ENCODE measurements at places on chromosomes 12 and 14. TPM values are rescaled to one million over a fixed set of nuclear protein-coding genes. Genes with fewer than 3 reads are reported as not detected.

The TAS2R14 gene
- total RNA-seq: 5.9 TPM

- DNase-seq: no peak
These were observed 342.2 kb downstream of the ETNK1 start for GRCh38 chr12:22967171-22967570.

The GLT8D2 gene
- total RNA-seq: 8.5 TPM

GRCh38 chr12:27572486-27573255 is 48.7 kb downstream of the PPFIBP1 start:
- no peak for DNase-seq

The NUAK1 gene
- total RNA-seq: 16.9 TPM

DNA sequence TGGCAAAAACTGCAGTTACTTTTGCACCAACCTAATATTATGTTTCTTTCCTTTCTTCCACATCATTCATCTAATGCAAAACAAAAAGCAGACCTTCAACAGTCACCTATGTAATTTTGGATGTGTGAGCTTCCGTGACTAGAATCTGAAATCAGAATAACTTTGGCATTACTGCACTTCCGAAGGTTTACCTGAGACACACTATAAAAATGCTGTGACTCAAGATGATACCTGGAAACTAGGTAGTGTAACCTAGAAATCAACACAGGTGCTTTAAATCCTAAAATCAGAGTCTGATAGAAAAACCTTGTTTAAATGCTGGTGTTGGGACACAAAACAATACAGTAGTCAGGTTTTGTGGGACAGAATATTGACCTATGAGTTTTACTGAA is 2.2 kb downstream of the BTBD7 start:
- no peak for DNase-seq

- DNase-seq: no peak
These were observed 347.2 kb downstream of the CCDC91 start for GRCh38 chr12:28537474-28537873.

DNA sequence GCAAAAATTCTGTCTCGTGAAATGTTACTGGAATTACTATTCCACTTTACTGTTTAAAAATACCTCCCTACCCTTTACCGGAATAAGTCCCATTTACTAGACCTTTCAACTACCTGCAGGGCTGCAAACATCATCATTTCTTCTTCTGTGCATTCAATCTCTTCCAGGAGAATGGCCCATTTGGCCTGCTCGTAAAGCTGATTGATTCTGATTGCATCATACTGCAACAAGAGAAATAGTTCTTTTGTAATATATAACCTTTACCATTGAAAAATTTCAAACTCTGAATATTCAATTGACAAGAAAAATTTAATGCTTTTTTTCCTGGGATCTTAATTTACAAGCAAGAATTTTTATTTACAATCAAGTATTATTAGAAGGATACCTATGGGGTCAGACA is 72.4 kb downstream of the FERMT2 start:
- DNase-seq: no peak

- peak; percentile 69 for DNase-seq
These were observed 10.1 kb upstream of the SPATS2 start for GRCh38 chr12:49357103-49357678.

DNA sequence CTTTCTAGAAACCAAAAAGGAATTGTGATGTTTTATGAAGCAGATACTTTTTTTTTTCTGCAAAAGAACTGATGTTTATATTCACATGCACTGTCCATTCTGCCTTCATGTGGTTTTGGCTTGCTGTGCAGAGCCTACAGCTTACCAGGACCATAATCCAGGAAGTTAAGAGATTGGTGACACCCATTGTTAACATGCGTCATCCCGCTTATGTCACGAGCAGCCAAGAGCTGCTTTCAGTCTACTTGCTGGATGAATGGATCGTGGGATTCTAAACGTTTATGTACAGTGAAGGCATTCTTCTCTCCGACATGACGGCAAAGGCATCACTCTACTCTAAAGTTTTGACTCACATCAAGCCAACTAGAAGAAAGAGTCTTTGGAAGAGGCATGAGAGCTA is 76.6 kb downstream of the PAX9 start:
- no peak for DNase-seq

- DNase-seq: no peak
These were observed 7.4 kb downstream of the RBP5 start for GRCh38 chr12:7121324-7121723.

DNA sequence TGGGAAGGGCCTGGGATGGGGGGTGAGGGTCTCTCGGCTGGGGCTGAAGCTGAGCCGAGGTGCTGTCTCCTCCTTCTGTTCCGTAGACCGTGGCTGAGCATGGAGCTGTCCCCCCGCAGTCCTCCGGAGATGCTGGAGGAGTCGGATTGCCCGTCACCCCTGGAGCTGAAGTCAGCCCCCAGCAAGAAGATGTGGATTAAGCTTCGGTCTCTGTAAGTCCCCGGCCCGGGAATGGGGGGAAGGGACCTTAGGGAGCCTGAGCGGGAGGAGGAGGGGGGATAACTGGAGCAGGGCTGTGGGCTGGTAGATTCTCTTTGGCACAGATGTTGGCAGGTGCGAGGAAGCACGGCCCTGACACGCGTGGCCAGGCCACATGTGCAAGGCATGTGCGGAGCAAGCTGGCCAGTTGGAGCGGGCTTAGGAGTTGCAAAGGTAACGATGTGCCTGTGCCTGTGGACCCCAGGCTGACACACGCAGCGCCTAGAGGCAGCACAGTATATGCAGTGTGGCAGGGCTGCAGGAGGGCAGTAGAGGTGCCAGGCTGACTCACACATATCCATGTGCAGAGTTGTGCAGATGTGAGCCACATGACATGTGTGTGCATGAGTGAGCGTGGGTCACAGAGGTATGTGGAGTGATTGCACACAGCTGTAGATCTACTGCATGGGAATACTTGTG is 512 bp downstream of the PDE1B start:
- peak; percentile 72 for DNase-seq

GRCh38 chr12:69837657-69838415 is 12.8 kb downstream of the MYRFL start:
- DNase-seq: no peak

DNA sequence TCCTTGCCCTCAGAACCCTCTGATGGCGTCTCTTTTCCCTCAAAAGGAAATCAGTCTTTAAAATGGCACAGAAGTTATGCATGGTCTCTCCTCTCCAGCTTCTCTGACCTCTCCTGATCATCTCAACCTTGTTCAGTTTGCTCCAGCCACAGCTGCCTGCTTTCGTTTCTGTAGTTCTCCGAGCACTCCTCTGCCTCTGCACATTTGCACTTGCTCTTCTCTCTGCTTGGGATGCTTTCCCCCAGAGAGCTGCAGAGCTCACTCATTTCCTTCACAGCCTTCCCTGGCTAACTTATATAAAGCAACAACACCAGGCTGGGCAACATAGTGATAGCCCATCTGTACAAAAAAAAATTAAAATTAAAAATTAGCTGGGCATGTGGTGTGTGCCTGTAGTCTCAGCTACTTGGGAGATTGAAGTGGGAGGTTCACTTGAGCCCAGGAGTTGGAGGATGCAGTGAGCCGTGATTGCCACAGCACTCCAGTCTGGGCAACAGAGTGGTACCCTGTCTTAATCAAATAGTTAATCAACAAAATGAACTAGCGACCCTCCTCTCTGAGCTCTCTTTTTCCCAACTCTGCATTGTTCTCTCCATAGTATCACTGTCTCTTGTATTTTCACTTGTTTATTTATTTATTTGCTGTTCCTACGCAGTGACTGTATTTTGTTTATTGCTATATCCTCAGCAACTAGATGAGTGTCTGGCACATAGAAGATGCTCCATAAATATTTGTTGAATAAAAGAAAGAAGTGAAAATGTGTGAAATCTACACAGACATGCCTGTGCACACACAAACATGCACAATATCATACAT is 37.7 kb downstream of the PPFIBP1 start:
- DNase-seq: no peak

DNA sequence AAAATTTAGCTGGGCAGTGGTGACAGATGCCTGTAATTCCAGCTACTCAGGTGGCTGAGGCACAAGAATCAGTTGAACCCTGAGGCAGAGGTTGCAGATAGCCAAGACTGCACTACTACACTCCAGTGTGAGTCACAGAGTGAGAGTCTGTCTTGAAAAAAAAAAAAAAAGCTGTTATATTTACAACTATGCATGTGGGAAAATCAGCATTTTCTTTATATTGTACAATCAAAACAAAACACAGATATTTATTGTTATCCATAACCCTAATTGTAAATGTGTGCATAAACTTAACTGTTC is 12.5 kb downstream of the C1R start:
- DNase-seq: no peak

DNA sequence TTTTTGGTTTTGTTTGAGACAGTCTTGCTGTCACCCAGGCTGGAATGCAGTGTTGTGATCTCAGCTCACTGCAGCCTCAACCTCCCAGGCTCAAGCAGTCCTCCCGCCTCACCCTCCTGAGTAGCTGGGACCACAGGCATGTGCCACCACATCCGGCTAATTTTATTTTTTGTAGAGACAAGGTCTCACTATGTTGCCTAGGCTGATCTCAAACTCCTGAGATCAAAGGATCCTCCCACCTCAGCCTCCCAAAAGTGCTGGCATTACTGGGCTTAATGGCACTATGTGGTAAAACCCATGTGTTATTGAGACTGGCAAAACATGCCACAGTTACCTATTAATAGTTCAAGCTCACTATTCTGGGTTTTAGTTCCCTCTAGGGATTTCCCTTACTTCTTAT is 51.2 kb upstream of the KCNH3 start:
- no peak for DNase-seq

- DNase-seq: no peak
These were observed 597.1 kb downstream of the RPL10L start for GRCh38 chr14:46054526-46054925.

GRCh38 chr14:68801631-68802030 is 8.8 kb upstream of the ZFP36L1 start:
- DNase-seq: no peak

DNA sequence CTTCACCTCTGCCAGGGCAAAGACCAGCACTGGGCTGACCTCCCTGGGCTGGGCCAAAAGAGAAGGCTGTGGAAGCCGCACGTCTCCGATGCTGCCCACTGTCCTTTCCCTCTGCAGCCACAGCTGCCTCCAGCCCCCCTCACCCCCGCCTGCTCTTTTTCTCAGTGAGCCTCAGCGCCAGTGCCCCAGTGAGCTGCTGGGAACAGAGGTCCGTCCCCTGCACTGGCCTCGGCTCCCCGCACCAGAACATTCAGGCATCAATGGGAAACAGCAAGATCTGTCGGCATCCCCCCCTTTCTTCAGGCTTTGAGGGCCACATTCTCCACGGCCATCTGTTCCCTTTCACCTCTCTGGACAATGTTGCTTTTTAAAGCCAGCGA is 398.1 kb downstream of the ZFP36L1 start:
- DNase-seq: peak; percentile 50

GRCh38 chr12:4762773-4763172 is 42.6 kb downstream of the GALNT8 start:
- DNase-seq: no peak

DNA sequence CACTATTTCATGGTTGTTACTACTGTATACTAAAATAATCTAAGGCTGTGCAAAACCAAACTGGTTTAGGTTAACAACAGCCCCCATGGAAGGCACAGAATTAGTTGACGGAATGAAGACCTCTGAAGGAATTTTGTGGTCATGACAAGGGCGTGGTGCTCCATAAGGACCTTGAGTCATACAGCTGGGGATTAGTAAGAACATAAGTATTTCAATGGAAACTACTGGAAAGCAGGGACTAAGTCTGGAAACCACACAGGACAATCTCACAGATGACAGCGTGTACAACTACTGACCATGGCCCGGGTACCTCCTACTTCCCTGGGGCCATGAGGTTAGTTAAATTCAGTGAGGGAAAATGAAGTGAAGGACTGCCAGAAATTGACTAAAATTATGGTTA is 98.5 kb upstream of the PLEKHA5 start:
- no peak for DNase-seq

The KRT8 gene
- total RNA-seq: 250 TPM

DNA sequence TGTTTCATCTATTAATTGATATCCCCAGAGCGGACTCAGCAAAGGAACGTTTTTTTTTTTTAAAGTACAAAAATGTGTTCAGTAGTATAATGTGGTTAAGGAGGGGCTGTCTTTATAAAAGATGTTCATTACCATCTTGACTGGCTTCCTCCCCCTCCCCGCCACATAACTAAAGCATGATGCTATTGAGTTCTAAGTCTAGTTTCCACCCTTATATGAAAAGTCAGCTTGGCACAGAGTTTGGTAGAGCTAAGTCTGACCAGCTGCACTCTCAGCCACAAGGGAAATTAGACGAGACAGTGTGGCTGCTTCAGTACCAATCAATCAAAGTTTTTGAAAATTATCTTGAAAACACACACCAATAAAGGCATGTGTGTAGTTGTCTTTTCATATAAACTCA is 1.9 kb upstream of the MYBPC1 start:
- DNase-seq: no peak

GRCh38 chr14:23248601-23249000 is 10.9 kb downstream of the RNF212B start:
- no peak for DNase-seq

DNA sequence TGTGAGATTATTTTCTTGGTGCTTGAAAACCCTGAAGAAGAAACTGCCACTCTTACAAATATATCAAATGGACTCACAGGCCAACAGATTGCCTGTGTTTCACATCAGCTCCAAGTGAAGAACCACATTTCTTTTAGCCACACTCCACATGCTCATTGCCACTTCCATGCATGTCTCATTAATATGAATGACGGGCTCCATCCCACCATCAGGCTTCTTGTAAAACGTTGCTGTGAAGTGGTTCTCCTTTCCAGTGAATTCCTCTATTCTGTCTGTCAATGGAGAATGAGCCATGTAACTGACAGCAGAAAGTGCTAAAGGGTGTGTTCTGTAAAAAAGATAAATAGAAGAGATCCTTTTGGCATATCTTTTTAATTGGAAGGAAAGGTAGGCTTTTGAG is 188.2 kb upstream of the RMST start:
- DNase-seq: no peak

DNA sequence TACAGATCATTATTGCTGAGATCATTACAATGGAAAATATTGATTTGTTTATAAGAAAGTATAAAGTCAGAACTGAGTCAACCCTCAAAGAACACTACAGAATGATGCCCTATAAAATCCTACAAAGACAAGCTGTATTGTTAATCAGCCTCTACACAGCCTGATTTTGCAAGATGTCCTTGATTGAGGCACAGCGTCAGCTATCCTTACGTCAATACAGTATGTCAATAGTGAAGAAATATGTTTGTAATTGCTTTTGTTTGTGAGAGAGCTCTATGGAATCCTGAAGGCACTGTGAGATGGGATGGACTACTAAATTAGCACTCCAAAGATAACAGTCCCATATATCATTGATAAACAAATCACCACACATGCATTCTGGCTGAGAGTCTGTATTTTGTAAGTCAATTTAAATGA is 70.7 kb downstream of the RASSF9 start:
- DNase-seq: no peak

The RAN gene
- total RNA-seq: 976 TPM

- DNase-seq: no peak
These were observed 636 bp downstream of the DUSP6 start for GRCh38 chr12:89351489-89352241.

The MMP19 gene
- 0.08 TPM for total RNA-seq

GRCh38 chr12:111349748-111350520 is 19.0 kb downstream of the PHETA1 start:
- no peak for DNase-seq

The KCNA1 gene
- total RNA-seq: 1.2 TPM

DNA sequence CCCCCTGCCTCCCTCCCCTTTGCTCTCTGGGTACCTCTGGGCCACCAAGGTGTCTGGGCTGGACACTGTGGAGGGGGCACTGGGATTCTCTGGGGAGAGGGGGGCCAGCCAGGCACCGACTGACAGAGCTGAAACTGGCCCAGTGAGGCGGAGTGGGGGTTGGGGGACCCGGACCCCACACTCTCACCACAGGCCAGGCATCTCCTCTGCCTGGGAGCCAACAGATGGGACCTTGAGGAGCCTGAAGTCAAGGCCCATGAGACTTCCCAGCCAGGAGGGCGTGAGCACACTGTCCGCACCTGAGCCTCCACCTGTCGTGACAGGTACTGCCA is 39.8 kb upstream of the PPP1R13B start:
- no peak for DNase-seq

Data from GM23338 (cell line).